ENCODE measurements at places on chromosomes 5 and 9.

DNA sequence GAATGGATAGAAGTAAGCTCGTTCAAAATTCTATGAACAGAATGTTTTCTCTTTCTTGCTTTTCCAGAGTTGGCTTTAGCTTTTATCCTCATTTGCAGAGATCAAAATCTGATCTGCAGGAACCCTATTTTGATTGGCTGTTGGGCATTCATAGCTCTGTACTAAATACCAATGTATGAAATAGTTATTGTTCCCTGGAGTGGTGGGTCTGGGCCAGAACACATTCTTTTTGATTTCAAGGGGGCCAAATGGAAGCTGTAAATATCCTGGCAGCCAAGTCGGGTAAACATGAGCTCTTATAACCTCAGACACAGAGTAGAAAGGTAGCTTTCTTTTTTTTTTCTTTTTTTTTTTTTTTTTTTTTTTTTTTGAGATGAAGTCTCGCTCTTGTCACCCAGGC, 241.5 kb downstream of the PDZD2 start:
- no peak for DNase-seq

DNA sequence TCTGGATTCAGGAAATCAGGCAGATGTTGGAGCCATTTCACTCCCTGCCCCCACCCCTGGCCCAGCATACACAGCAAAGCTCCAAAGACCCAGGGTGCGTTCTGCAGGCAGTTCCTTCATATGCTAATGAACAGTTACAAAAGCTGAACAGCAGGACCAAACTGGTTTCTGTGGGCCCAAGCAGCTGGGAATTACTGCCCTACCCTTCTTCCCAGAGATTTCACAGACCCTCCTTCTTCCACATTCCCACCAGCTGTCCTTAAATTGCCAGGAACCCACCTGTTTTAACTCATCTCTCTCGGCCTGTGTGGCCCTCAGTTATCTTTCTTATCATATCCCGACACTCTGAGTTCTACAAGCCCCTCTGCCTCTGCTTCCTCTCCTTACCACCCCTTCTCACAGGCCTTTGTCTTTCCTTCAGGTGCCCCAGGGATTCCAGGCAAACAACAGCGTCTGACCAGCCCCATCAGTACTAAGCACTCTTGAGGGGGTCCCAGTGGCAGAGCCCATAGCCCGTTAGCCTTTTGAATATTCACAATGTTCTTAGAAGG, 10.6 kb upstream of the F2RL1 start:
- DNase-seq = no peak

DNA sequence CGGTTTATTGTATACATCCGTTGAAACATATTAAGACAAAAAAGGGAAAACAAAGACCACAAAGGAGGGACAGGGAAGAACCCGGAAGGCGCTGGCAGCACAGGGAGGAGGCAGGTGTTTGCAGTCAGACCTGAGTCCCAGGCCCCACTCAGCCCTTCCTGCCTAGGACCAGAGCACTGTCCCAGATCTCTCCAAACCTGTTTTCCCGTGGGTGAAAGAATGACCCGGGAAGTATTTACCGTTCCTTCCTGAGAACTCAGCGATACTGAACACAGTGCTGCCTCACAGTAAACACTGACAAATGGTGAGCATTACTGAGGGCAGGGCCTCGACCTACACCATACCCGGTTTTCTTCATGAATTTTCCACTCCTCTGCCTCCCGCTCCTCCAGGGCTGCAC, 1.2 kb downstream of the ABO start:
- no peak for DNase-seq

GRCh38 chr9:105191508-105192121, 52.8 kb upstream of the SLC44A1 start:
- no peak for DNase-seq

GRCh38 chr9:123957168-123957721, 27.3 kb upstream of the DENND1A start:
- DNase-seq = no peak

DNA sequence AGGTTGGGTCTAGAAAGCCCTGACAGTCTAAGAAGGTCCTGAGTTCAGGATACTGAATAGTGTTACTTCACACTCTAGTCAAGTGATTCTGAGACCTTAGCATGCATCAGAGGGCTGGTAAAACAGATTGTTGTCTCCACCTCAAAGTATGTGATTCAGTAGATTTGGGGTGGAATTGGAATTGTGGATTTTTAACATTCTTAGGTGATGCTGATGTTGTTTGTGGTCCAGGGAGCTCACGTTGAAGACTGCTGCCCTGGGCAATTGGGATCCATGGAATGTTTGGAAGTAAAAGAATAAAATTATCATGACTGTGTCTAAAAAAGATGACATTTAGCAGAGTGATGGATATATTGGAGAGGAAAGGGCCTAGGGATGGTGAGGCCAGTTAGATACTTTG, 75.6 kb downstream of the VCAN start:
- no peak for DNase-seq

DNA sequence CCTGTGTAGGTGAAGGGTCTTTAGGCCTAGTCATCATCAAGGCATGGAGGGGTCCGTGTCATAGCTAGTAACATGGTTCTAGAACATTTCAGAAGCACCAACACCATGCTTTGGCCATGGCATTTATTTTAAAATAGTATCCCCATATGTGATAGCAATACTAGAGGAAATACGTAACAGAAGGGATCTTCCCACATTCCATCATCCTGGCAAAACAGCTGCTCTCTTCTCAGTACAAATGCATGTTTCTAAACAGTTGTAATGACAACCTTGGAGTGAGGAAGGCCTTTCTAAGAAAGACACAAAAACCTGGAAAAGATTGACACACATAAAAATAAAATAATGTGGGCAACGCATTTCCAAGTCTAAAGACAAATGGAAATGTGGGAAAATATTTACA, 97.6 kb downstream of the GADD45G start:
- no peak for DNase-seq

DNA sequence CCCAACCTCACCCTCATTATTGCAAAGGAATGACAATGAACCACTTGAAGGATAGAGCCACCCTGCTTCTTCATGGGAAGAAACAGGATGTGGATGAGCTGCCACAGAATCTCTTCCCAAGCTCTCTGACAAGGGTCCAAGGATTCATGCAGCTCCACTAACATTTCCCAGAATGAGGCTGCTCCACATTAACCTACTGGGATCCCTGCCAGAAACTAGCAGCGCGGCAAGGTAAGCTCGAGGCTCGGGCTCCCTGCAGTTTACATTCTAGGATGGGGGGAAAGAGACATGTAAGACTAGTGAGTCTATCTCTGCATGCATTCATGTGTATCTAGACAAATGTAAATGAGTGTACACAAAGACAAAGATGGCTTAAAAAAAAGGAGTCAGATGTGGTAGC, 12.1 kb downstream of the DCAF12 start:
- no peak for DNase-seq

GRCh38 chr9:87554171-87554910, 56.7 kb downstream of the DAPK1 start:
- no peak for DNase-seq

DNA sequence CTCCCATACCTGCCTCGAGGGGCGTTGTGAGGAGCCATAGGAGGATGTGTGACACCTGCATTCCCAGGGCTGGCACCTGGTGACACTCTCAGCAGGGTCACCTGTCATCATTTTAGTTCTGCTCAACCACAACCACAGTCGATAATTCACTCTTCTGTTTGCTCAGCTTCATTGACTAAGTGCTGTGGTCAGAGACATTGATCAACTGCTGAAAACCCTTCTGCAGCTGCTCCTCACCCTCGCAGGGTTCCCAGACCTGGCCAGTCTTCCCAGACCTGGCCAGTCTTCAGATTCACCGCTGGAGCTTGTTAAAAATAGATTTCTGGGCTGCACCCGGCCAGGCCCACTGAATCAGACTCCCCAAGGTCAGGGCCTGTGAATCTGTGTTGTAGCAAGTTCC, 92.8 kb downstream of the MVB12B start:
- DNase-seq = no peak

- no peak for DNase-seq
Observed at GRCh38 chr5:168064933-168065622, 226.4 kb upstream of the WWC1 start.

DNA sequence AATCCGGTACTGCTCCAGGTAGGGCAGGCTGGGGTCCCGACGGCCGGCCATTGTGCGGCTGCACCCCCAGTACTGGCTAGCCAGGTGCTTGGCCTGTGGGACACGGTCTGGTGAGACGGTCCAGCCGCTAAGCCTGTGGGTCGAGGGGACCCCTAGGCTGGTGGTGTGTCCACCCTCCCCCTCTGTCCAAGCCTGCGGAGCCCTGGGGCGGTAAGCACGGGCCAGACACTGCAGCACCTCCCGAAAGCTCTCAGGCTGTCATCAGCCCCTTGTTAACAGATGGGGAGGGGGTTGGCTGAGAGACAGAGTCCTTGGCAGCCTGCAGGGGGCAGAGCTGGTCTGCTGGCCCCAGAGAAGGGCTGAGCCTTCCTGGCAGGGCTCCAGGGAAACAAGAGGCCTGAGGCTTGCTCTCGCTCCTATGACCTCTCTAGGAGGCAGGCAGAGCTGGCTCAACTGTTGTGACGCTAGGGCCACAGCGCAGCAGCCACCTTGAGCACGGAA, 11.8 kb upstream of the MRNIP start:
- no peak for DNase-seq

DNA sequence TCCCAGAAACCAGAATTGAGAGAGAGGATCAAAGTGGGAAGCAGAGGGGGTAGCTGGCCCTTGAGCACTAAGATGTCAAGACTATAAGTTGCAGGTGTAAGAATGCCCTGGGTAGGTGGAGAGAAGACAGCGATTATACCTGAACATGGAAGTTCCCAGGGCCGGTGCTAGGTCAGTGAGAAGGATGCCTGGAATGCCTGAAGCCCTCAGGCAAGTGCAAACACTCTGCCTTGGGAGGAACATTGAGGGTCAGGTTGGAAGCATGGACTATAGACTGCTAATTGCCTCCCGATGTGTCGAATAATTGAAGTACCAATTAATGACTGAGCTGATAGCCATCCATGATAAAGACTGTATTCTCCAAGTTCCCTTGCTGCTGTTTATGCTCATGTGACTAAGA, 185.5 kb downstream of the DMRT2 start:
- no peak for DNase-seq

DNA sequence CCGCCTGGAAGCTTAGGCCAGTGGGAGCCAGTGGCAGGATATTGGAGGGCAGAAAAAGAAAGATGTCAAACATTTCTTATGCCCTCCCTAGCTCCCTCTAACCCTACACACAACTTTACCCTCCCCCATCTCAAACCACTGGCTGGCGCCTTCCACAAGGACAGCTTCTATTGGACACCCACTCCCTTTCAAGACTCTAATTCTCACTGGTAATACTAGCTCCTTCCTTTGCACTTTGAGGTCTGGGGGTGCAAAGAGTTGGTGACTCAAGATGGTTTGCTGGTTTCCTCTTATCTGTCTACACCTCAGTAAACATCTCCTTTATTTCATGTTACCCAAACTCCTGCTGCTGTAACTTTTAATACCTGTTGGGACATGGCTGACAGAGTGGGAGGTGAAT, 11.6 kb upstream of the ITGA1 start:
- DNase-seq = no peak

DNA sequence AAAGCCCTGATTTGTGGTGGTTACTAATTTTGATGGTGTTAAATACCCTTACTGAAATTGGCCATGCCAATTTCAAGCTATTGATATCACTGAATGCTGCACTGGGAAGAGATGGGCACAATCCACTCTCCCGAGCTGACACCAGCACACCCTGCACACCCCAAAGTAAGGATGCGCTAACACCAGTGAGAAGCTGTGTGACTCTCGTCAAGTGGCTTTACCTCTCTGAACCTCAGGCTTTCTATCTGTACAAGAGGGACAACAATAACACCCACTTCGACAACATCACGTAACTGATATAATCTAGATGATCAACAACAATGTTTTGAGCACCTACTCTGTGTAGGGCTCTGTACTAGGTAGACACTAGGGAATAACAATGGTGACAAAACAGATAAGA, 8.0 kb upstream of the AKNA start:
- no peak for DNase-seq

- DNase-seq = no peak
Observed at GRCh38 chr9:94909250-94909894, 182.9 kb downstream of the AOPEP start.

- DNase-seq = peak; percentile 89
Observed at GRCh38 chr5:178940569-178941360, at the start of gene ZNF454. Gene ZNF454, plus strand, starts transcription at chr5:178941198. Its CDS starts 1,594 bp downstream, at chr5:178942792.

GRCh38 chr5:82931110-82931509, 146.1 kb downstream of the TMEM167A start:
- DNase-seq = no peak

GRCh38 chr5:135955525-135955924, 742 bp upstream of the LECT2 start:
- DNase-seq = no peak

- no peak for DNase-seq
Observed at GRCh38 chr9:114007991-114008666, 70.0 kb downstream of the AMBP start.

DNA sequence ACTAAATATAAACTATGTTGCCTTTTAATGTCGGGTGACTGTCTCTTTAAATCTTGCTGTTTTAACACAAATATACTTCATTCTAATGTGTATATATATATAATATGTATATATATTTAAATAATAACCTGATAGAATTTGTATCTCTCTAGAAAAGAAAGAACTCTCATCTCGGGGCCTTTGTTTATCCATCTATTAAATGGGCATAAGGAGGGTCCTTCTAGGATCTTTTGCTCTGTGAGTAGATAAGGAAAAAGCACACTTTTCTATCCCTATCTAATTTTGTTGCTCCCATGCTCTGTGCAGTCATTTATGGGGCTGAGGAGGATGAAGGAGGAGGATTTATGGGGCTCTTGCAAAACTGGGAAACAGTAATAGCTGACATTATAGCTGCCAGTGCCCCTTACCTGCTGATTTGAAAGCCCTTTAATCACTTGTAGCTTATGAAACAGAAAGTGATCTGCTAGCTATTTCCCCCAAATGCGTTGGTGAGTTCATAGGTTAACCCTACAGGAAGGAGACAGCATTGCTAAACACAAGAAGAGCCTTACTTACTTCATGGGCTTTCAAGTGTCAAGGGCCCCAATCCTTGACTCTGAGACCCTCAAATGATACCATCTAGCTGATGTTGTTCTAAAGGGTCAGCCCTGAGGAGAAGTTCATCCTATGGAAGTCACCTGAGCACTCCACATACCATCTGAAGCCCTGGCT, 5.8 kb upstream of the PPARGC1B start:
- no peak for DNase-seq

GRCh38 chr9:26729187-26729586, 163.4 kb downstream of the CAAP1 start:
- no peak for DNase-seq

- DNase-seq = no peak
Observed at GRCh38 chr9:89430995-89431394, 66.9 kb downstream of the SEMA4D start.

- no peak for DNase-seq
Observed at GRCh38 chr5:135745897-135746500, 88.5 kb upstream of the SLC25A48 start.

- DNase-seq = no peak
Observed at GRCh38 chr9:91503673-91504081, 80.0 kb upstream of the NFIL3 start.

Data from left renal cortex interstitium (tissue), 4 donors.